ENCODE measurements at places on chromosomes 7 and 10. TPM values are rescaled to one million over a fixed set of nuclear protein-coding genes. Genes with fewer than 3 reads are reported as not detected.

Gene GIMAP2
- total RNA-seq: 3.4 TPM

Gene CYP3A7
- total RNA-seq: not detected

Gene DNAJB12
- 87.5 TPM for total RNA-seq

Gene BUB3
- 361 TPM for total RNA-seq

Gene H2BK1
- total RNA-seq: not detected

Gene NEURL1
- not detected for total RNA-seq

Gene TM9SF3
- total RNA-seq: 117 TPM

Data from LHCN-M2 (cell line).